Retina (tissue), 1 donor: ENCODE measurements at places on chromosomes 12 and 14.

DNA sequence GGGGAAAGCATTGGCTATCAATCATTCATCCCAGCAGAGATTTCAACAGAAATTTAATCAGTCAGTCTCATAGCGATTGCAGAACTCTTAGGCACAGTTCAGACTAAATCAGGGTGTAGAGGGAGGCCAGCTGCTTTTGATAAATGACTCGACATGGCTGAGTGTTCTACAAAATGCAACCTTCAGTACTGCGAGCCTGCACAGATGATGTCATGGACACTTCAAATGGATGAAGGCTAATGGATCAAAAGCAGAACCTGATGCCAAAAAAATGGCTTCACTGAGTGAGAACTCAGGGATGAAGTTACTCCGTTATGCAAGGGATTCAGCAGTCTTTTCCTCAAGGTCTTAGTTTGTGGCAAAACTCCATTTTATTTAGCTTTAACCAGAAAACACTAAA, 167.3 kb downstream of the DACT1 start:
- DNase-seq, result no peak

GRCh38 chr14:91947475-91948184, at the start of gene FBLN5:
Gene FBLN5 (minus strand): TSS chr14:91947694. CDS start chr14:91947229, 465 bp downstream.
- DNase-seq, result no peak

DNA sequence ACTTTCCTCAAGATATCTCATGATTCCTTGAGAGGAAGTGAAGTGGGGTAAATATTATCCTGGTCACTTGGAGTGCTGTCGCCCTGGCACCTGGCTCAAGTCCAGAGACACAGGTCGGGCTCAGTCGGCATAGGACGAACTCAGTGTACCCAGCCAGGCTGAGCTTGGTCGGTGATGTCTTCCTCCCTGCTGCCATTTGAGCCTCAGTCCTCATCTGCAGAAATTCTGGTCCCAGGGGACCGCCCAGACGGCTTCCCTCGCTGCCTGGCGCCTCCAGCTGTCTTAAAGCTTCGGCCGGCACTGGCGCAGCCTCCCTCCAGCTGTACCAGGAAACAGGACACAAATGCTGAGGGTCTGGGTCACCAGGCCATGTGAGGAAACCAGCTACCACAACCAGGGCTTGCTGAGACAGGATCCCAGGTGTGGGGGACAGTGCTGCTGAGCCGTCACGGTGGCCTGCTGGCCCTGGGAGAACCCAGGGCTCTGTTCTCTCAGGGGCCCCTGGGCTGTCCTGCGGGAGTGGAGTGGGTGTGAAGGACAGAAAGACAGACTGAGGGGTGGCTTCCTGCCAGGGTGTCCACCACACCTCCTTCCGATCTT, 5.0 kb upstream of the KLC1 start:
- DNase-seq, result no peak

- DNase-seq, result peak; percentile 94
Observed at GRCh38 chr12:89525824-89526770, at the start of gene POC1B. Gene POC1B (minus strand): TSS chr12:89526047. CDS start chr12:89525895, 152 bp downstream.

DNA sequence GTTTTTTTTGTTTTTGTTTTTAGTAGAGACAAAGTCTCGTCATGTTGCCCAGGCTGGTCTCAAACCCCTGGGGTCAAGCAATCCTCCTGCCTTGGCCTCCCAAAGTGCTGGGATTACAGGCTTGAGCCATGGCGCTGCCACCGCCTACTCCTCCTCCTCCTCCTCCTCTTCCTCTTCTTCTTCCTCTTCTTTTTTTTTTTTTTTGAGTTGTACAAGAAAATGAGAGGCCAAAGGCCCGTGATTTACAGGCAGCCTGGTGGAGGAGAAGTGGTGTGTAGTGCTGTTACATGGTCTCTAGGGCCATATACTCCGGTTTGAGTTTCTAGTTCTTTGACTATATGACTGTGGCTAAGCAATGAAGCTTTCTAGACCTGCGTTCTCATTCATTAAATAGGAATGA, 29.6 kb upstream of the SPPL3 start:
- no peak for DNase-seq

DNA sequence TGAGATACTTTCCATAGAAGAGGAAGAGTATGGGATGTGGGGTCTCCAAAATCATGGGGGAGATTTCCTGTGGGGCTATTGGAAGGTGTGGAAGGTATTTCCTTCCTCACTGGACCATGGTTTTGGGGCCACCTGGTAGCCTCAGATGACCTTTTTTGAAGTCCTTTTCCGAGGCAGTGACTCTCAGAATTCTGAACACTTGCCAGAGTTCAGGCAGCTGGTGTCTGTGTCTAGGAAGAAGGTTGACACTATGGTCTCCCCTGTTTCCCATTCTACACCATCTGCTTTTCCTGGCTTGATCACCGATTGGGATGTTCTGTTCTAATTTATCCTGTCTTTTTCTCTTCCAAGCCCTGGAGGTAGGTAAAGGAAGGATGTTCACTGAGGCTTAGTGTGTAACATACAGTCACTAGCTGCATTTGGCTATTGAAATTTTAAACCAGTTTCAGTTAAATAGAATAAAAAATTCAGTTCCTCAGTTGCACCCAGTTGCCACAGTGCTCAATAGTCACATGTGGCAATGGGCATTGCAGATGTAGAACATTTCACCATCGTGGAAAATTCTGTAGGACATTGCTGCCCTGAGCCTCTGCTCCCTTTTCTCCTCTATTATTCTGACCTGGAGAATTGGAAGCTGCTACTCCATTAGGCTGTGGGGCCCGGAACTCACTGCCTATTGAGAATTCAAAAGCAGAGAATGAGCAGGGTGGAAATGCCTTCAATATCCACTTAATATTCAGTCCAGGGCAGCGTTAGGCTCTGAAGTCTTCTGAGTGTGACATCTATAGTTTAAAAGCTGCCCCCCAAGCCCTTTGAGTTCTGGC, 11.0 kb upstream of the PLEKHG3 start:
- no peak for DNase-seq

DNA sequence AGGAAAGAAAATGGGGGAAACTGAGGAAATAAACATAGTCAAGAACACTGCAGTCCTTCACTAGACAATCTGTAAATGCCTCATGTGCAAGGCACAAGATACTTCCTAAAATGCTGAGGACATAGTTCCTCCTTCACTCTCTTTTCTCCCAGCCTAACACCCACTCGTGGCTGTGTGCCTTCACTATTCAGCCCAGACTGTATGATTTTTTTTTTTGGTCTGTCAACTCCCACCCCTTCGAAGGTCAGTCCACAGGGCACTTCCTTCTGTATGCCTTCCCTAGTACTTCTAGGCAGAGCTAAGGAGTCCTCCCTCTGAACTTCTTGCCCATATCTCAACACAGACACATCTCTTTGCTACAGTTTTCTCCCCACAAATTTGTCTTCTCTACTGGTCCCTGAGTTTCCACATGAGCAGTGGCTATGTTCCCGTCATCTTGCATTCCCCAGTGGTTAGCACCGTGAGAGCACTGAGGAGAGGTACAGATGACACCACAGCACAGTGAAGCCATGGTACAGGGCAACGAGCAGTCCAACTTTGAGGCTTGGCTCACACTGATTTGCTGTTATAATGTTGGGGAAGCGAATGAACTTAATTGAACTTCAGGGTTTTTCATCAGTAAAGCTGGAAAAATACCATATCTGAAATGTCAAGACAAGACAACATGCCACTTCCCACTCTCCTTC, 24.1 kb upstream of the SYCP3 start:
- no peak for DNase-seq

DNA sequence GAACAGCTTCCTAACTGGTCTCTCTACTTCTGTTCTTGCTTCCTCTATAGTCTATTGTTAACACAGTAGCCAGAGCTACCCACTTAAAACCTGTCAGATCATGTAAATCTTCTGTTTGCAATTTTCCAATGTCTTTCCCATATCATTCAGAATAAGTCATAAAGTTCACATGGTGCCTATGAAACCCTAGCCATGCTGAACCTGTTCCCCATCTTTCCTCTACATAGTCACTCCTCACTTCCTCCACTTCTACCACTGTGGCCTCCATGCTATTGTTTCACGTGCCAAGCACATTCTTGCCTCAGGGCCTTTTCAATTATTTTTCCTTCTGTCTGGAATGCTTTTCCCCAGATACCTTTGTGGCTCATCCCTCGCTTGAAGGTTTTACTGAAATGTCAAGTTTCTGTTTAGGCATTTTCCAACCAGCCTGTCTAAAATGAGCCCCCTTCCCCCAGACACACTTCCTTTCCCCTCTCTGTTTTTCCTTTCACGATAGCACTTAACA, 132.1 kb downstream of the DYRK2 start:
- DNase-seq, result no peak

- DNase-seq, result no peak
Observed at GRCh38 chr12:52308806-52309425, 12.3 kb downstream of the KRT83 start.

GRCh38 chr12:131105736-131106348, 152.1 kb downstream of the ADGRD1 start:
- DNase-seq, result no peak

DNA sequence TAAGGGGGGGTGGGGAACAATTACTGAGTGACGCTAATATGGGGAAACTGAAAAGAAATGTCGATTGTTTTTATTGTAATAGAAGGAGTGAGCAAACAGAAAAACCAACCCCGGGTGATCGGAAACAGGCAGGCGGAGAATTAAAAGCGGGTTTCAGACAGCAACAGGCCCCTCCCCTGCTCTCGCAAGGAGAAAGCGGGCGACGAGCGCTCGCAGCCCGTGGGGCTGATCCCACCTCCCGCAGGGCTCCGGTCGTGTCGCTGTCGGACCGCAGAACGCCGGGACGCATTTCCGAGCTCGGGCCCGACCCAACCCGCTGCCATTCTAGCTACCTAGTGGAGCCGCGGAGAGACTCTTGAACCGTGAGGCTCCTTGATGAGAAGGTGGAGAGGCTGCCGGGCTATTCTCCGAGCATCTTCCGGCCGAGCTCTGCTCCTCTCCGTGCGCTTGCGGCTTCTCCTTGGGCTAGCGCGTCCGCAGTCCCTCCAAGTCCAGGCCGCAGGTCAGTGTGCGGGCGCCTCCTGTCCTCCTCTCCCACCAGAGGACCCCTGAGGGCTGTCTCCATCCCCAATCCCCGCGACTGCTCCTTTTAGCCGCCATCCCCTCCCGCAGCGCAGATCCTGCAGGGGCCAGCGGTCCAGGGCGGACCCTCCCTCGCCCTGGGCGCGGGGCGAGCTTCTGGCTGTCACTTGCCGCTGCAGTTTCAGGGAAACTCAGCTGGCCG, 4.1 kb upstream of the PAX9 start:
- peak; percentile 84 for DNase-seq

- DNase-seq, result no peak
Observed at GRCh38 chr12:121059031-121059898, 20.2 kb upstream of the OASL start.

DNA sequence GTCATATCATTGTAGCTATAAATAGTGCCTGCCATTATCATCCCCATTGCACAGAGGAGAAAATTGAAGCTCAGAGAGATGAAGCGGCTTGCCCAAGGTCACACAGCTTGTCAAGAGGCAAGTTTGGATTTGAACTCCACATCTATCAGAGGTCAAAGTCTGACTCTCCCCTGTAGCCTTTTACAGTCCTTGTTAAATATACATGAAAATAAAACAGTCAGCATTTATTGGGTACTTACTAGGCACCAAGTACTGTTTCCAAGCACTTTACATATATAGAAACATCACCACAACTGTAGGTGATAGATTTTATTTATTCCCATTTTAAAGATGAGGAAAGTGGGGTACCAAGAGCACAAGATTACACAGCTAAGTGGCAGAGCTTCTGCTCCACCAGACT, 67.2 kb downstream of the WSCD2 start:
- DNase-seq, result no peak

DNA sequence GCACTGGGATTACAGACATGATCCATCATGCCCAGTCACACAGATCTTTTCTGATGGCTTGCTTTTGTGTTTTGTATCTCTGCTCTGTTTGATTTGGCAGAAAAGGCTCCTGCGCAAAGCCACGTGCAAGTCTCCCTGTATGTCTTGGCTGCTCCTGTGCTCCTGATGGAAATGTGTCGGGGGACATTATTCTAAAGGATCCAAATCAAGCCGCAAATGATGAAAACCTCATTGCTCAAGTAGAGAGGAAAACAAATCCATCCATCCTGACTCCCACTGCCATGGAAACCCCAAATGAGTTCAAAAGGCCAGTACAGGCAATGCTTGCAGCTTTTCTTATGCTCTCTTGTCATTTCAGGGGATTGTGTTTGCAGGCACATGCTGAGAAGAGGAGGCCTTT, 93.8 kb downstream of the NDUFA12 start:
- peak; percentile 39 for DNase-seq

DNA sequence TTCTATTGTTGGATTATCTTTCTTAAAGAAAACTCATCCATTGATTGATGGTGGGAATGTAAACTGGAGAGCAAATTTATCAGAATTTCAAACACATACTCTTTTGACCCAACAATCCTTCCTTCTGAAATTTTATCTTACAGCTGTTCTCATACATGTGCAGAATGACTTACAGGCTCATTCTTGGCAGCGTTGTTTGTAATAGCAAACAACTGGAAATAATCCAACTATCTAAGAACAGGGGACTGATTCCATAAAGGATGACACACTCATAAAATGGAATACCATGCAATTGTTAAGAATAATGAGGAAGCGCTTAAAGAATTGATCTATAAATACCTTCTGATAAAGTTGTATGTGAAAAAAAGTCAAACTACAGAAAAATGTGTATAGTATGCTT, 24.0 kb downstream of the RHOJ start:
- no peak for DNase-seq

GRCh38 chr12:132558042-132558856, 52.1 kb downstream of the LRCOL1 start:
- DNase-seq, result peak; percentile 79
